ENCODE measurements at places on chromosomes 13 and 19. TPM values are rescaled to one million over a fixed set of nuclear protein-coding genes. Genes with fewer than 3 reads are reported as not detected.

GRCh38 chr19:55622242-55622969 is 2.0 kb downstream of the ZNF784 start:
- DNase-seq, result no peak

- no peak for DNase-seq
Observed at GRCh38 chr13:99495466-99496183, 5.6 kb upstream of the TM9SF2 start.

GRCh38 chr13:53343361-53343744 is 314.7 kb downstream of the OLFM4 start:
- no peak for DNase-seq

- DNase-seq, result peak; percentile 34
Observed at GRCh38 chr19:17950310-17951156, 16.4 kb upstream of the KCNN1 start.

- no peak for DNase-seq
Observed at GRCh38 chr13:112861876-112862615, 107.0 kb upstream of the MCF2L start.

DNA sequence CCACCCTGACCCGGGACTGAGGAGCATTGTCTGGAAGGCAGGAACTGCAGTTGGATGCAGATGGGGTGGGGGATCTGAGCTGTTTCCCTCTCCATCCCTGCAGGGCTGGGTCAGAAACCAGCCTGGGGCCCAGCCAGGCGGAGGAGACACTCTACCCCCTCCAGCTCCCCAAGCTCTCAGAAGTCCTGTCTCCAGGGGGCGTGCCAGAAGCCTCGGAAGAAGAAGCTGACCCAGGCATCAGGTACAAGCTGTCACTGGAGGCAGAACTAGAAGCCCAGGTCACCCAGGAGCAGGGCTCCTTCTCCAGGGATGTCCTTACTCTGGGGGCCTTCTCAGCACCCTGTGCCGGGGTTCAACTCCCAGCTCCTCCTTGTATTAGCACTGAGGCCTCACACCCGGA is 15.5 kb downstream of the SIX5 start:
- no peak for DNase-seq

DNA sequence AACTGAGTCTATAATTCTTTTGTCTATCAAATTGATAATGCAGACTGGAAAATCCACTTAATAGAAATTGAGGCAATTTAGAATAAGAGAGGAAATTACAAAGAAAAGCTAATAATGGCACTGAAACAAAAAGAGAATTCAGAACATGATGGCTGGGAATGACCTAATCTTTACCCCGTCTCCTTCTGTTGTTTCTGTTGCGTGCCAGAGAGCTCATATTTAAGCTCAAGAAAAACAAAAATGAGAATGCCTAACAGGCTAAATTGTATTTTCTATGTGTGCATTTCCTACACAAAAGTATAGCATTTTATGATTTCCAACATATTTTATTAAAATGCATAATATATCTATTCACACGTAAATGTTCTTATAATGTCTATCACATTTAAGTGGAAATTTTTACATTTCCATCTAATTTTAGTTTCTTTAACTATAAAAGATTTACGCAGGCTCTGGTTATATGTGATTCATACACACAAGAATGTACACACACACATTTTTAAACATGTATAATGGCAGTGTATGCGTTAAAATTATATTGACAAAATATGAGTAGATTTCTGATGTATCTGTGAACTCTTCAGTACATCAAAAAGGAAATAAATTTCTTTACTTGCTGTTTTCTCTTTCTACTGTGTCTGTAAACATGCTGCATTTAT is 432.3 kb downstream of the SLITRK6 start:
- DNase-seq, result no peak

GRCh38 chr19:33186431-33187182 is 7.5 kb upstream of the LRP3 start:
- no peak for DNase-seq

- no peak for DNase-seq
Observed at GRCh38 chr13:50428183-50428877, 413.1 kb downstream of the KCNRG start.

GRCh38 chr13:107554460-107554859 is 660.9 kb downstream of the LIG4 start:
- no peak for DNase-seq

DNA sequence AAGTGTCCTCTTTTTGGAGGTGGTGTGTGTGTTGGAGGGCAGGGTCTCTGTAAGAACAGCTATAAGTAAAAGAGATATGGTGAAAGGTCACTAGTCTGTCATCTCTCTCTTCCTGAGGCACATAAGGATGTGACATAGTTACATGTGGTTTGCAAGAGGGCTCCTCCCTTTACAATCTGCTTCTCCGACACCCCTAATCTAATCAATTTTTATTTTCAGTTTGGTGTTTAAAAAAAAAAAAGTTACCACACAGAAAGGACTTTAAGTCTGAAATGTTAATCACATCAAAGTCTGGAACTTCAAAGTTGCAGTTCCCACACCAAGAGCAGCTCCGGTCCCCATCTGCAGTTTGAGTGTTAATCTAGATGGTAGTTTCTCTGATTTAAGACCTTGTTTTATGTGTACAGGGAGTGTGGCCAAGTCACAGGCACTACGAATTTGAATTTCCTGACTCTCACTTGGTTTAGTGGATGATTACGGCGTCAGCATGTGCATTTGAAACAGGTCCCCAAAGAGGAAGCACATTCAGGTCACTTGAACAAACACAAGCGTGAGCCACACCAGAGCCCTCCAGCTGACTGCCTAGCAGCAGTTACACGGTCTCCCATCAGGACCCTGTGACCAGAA is 53.1 kb downstream of the FOXO1 start:
- DNase-seq, result peak; percentile 77

DNA sequence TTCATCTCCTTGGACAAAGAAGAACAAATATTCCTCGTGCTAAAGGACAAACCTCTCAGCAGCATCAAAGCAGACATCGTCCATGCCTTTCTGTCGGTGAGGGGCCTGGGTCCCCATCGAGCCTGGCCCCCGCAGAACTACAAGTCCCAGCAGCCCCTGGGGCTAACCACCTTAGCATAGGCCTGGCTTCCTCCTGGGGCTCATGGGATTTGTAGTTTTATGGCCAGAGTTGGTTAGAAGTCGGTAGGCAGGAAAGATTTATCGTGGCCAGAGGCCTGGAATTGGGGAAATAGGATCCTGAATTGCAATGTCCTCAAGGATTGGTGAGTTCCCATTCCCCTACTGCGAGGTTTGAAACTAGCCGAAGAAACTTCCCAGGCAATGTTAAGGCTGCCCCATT is 19.6 kb downstream of the TMEM150B start:
- DNase-seq, result peak; percentile 58

DNA sequence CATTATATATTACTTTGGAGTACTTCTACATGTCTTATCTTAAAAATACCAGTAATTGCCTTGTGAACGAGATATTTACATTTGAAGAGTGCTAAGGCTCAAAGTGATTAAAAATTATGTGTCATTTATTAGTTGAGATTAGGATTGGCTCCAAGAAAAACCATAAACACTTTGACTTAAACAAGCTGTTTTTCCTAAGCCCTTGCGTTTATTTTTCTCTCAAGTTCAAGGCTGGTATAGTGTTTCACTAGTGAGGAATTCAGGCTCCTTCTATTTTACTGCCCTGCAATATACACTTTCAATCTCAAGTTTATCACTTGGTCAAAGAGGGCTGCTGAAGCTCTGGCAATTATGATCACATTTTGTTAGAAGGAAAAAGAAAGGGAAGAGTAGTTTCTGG is 49.9 kb downstream of the UFM1 start:
- no peak for DNase-seq

GRCh38 chr13:20525144-20525600 is 485 bp downstream of the CRYL1 start:
- DNase-seq, result peak; percentile 46

GRCh38 chr19:4007836-4008539 is 452 bp downstream of the PIAS4 start:
- peak; percentile 30 for DNase-seq

GRCh38 chr13:99434258-99434788 is 66.9 kb upstream of the TM9SF2 start:
- peak; percentile 80 for DNase-seq

GRCh38 chr13:24737042-24737441 is 26.9 kb upstream of the RNF17 start:
- no peak for DNase-seq

The PRSS57 gene
- not detected for total RNA-seq

The ZIC5 gene
- total RNA-seq, result not detected

The AXL gene
- 0.60 TPM for total RNA-seq

The ZNF582 gene
- total RNA-seq, result 1.5 TPM

The GGACT gene
- 11.4 TPM for total RNA-seq

The LYPD5 gene
- total RNA-seq, result 0.71 TPM

The ATXN8OS gene
- not detected for total RNA-seq

All from activated CD4-positive, alpha-beta memory T cell treated with anti-CD3 and anti-CD28 coated beads, Interleukin-2, amount 10 ng/mL, durations not matched to agents 7 days and 5 days (primary cell).